ENCODE measurements at places on chromosomes 6 and 20.

- peak; percentile 24 for DNase-seq
Observed at GRCh38 chr6:114304304-114304887, 38.4 kb downstream of the HS3ST5 start.

- no peak for DNase-seq
Observed at GRCh38 chr6:134374491-134375219, 56.7 kb upstream of the SGK1 start.

DNA sequence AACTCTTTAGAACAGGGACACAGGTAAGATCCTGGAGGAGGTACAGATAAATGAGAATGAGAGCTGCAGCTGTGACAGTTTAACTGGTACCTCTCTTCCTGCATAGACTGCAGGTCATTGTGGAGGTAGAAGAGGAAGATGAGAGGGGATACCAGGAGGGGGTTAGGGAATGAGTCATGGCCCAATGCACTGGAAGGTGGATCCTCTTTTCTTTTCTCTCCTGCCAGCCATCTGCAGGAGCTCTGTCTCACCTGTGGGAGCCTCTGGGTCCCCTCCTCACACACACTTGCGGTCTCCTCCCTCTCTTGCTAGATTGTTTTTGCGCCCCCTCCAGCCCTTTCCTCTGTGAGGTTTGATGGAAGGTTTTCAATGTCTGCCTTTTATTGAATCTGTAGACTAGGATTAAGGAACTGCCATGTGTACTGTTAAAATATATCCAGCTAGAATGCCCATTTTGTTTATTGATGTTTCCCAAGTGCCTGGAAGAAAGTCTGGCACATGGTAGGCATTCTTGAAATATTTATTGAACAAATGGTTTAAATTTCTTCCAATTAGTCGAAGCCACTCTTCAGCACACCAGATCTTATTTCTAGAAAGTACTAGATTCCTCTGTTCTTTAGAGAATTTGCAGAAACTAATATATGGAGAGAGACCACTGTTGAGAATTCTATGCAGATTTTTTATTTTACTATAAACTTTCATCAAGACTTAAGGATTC lies 13.0 kb downstream of the C6orf163 start:
- no peak for DNase-seq

DNA sequence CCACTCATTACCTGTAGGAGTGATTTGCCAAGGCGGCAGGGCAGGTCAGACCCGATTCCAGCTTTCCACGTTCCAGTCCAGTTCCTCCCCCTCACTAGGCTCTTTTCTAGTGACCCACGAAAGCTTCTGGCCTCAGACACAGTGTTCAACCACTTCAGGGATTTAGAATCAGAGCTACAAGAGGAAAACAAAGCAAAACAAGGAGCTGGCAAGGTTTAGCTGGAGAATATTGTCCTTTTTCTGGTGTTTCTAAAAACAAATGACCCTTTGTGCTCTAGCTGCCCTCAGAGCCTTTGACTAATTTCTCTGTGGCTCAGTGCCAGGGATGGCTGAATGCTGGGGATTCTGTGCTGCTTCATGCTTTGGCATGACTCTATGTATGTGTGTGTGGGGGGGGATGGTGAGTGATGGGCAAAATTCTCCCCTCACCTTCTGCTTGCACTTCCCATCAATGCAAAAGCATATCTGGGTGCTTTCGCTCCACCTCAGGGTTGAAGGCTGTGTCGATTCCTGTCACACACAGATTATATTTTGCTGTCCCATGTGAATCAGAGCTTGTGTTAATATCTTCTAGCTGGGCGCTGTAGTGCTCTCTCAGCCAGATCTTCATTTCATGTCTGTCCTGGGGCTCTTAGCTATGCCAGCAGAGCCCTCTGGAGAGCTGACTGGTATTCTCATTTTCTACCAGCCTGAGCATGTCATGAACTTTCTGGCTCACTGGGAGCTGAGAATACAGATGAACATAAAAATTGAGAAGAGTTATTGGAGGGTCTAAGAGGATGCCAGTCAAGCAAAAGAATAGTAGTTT lies 19.3 kb upstream of the NEDD9 start:
- DNase-seq, result no peak

- DNase-seq, result no peak
Observed at GRCh38 chr6:72931325-72931887, 293.9 kb downstream of the KHDC1L start.

DNA sequence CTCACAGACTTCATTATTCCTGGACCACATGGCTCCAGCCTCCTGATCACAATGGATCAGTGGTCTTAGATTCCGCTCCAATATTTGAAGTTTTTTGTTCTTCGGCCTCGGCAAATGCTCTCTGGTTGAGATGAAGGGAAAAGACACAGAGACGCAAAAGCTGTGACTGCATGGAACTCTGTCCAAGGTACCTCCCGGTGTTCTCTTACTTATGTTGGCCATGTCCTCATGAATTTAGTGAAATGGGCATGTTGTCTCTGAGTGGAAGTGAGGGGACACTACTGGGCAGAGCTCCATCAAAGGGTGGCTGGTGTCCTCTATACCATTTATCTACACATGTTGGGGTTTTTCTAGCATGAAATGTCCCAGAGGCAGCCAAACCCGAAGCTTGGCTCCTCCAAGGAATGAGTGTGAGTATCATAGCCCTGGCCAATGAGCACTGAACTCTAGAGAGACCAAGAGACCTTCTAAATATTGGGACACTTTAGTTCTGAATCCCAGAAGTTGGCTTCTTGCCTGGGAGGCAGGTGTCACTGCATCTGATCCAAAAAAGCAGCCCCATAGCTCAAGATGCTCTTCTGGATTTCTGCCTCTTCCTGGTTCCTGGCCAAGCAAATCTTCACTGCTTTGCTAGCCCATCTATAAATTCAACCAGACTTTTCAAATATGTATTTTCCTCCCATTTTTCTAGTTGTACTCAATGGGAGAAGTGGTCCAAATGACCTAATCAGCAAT lies 34.1 kb downstream of the HLA-G start:
- DNase-seq, result no peak

- DNase-seq, result peak; percentile 10
Observed at GRCh38 chr20:58847463-58847862, 3.2 kb downstream of the GNAS-AS1 start.

- DNase-seq, result no peak
Observed at GRCh38 chr20:58921564-58921963, 59.5 kb upstream of the NELFCD start.

- peak; percentile 28 for DNase-seq
Observed at GRCh38 chr20:38764567-38765318, 16.5 kb downstream of the ACTR5 start.

DNA sequence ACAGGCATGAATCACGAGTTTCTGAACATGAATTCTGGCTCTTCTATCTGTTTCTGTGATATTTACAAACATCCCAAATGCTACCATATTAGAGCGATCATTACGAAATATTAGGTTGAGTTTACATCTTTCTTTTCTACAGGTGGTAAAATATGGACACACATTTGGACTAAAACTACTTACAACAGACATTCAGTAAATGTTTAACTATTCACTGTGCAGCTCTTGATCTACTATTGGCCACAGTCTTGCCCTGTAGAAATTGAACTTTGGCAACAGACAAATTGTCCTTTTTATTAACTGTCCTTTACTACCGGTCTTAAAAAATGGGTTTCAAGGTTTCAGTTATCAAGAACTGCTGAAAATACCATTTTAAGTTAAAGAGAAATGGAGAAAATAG lies 26.5 kb upstream of the MTRF1L start:
- no peak for DNase-seq

- DNase-seq, result no peak
Observed at GRCh38 chr6:143205991-143206390, 145.3 kb downstream of the AIG1 start.

DNA sequence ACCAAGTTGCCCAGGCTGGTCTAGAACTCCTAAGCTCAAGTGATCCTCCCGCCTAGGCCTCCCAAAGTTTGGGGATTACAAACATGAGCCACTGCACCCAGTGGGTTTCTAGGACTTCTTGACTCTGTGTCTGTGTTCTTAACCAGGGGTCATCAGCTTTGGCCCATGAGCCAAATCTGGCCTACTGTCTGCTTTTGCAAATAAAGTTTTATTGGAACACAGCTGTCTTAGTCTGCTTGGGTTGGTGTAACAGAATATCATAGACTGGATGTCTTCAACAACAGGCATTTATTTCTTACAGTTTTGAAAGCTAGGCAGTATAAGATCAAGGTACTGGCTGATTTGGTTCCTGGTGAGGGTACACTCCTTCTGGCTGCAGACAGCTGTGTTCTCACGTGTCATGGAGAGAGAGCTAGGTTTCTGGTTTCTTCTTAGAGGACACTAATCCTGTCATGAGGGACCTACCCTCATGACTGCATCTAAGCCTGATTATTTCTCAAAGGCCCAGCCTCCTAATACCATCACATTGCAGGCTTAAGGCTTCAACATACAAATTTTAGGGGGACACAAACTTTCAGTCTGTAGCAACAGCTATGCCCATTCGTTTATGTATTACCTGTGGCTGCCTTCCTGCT lies 23.3 kb downstream of the ARFGEF2 start:
- no peak for DNase-seq

GRCh38 chr20:1296922-1297321 lies 30.8 kb downstream of the SNPH start:
- no peak for DNase-seq

- no peak for DNase-seq
Observed at GRCh38 chr20:58139849-58140786, 88.3 kb downstream of the ANKRD60 start.

DNA sequence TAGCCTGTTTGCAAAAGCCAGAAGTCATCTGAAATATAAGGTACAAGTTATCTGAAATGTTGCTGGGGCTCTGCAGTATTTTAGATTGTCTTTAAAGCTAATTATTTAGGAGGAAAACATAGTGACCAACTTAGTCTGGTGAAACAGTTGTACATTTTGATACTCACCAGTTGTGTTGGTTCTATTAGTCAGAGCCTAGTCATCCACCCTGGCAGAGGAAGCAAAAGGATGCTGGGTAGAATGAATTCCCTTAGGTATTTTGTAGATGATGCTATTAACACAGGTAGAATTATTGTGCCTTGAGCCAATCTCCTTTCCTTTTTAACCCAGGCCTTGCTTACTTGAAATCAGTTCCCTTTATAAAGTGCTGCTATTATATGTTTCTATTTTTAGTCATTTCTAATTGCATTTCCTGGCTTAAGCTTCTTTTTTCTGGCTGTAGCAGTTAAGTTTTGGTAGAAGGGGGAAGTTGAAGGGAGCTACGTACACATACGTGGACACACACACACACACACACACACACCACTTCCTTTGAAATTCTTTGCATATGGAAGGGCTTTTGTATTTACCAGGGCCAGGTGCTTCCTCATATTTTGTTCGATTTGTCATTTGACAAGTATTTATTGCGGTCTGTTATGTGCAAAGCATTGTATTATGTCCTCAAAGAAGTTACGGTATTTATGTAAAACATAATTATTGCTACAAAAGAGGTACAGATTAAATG lies 82.4 kb downstream of the RTN4IP1 start:
- DNase-seq, result peak; percentile 95

DNA sequence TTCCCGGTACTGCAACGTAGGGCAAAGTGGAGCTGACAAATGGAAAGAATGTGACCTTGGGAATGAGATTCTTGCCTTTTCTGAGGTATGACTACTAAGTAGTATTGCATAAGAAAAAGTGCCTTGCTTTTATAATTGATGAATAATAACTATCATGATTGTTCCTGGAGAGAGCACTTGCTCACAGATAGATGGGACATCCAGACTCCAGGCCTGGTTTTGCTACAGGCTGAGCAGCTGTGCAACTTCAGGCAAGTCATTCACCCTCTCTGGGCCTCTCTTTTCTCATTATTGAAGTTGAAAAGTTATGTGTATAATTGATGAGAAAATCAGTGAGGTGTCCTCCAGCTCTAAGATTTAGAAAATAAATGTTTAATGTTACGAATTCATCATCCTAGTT lies 53.6 kb upstream of the MBOAT1 start:
- DNase-seq, result no peak

DNA sequence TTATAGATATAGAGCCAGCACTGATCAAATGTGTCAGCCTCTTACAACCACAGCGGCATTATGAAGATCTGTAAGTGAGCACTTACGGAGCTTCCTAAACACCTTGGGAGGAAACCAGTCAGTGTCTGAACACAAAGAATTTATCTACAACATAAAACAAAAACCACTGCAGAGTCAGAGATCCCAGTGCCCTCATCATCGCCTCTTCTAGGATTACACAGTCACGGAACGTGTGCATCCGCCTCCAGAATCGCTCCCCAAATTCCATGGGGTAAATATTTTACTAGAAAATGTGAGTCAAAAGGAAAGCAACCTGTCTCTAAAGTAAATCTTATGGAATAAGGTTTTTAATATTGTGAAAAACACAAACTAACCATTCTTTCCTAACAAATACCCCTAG lies 243.6 kb downstream of the PACRG start:
- DNase-seq, result no peak

GRCh38 chr20:18011951-18012645 lies 43.3 kb downstream of the MGME1 start:
- no peak for DNase-seq

DNA sequence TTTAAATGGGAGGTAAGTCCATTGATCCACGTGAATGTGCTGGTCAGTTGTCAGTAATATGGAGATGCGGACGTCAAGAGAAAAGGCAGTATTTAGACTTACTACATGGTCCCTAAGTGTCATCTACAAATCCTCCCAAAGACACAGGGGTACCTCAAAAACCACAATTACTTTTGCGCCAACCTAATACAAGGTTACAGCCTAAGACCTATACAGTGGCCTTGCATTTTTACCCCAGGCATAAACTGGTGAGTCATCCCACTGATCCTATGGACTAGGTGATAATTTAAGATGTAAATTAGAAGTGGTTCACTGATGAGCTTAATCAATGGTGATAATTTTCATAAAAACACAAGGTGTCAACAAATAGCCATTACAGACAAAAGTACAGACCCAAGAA lies 141.0 kb downstream of the NFATC2 start:
- DNase-seq, result no peak

DNA sequence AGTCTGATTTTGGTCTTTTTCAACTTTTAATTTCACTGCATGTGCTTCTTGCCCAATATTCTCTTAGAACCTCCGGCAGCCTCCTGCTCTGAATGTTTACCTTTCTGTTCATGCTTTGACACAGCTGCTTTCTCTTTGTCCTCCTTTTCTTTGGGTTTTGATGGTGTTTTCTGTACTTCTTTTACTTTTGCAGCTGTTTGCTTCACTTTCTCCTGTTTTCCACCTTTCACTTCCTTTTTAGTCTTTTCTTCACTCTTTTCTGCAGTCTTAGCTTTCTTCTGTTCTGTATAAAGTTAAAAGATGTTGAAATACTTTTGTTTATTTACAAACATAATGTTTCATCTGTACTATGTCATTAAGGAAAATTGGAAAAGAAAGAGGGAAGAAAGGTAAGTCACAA lies 133.1 kb downstream of the TRDN start:
- DNase-seq, result no peak

- DNase-seq, result no peak
Observed at GRCh38 chr20:62715201-62715600, 6.6 kb downstream of the NTSR1 start.

GRCh38 chr6:14177413-14178082 lies 60.0 kb downstream of the CD83 start:
- DNase-seq, result no peak
